CMK (cell line): ENCODE measurements at places on chromosomes 5 and 9.

DNA sequence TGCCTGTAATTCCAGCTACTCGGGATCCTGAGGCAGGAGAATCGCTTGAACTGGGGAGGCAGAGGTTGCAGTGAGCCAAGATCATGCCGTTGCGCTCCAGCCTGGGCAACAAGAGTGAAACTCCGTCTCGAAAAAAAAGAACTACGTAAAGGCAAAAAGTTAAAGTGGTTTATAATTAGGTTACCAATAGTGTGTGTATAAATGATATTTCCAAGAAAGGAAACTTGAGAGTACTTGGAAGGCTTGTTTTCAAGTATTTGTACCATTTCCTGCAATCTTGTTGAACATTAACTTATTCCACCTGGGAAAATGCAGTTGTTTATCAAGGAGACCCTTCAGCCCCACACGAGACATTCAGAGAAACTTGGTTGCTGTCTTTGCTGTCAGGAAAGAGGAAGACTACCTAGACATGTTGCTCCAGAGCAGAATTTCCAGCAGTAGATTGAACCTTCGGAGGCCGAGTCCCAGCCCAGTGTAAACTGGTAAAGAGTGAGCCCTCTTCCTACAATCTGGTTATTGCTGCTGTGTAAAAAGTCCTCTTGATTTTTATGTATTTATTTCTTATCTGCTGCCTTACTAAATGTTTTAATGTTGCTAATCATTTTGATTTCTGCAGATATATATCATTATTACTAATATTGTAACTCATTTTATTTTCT is 30.1 kb downstream of the STXBP1 start:
- DNase-seq, result no peak

- no peak for DNase-seq
Measured at GRCh38 chr5:179860301-179860700, 1.7 kb upstream of the MRNIP start.

- no peak for DNase-seq
Measured at GRCh38 chr5:164119806-164120447, 614.5 kb downstream of the MAT2B start.

GRCh38 chr9:127897193-127897692 is 2.2 kb downstream of the ST6GALNAC6 start:
- no peak for DNase-seq

DNA sequence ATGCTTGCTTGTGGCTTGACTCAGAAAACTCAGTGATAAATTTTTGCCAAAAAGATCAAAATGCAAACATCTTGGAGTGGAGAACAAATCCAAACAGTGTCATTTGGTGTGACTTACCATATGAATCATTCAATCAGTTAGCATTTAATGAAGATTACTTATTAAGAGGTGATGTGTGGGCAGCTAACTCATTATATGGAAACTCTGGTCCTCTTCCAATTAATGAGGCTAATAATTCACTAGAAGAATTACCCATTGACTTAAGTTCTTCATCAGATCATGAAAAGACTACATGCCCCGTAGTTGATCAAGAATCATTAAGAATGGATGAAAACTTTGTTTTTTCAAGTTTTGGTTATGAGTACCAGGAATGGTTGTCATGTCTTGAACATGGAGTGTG is 141.8 kb downstream of the UNC13B start:
- DNase-seq, result no peak

DNA sequence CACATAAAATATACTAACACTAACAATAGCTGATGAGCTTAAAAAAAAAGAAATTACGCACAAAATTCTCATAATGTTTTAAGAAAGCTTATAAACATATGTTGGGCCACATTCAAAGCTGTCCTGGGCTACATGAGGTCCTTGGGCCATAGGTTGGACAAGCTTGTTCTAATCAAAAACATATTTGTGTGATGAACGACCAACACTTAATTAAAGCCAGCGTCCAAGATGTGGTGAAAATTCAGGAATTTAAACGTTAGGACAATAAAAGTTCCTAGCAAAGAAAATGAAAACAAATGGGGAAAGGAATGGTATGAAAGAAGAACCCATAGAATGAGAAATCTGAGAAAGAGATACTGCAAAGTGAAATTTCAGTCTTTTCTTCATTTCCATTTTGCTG is 429.6 kb upstream of the DMAC1 start:
- DNase-seq, result no peak

- DNase-seq, result no peak
Measured at GRCh38 chr5:147454996-147455677, 54.7 kb downstream of the DPYSL3 start.

GRCh38 chr5:123929055-123929474 is 417.1 kb downstream of the CSNK1G3 start:
- no peak for DNase-seq

DNA sequence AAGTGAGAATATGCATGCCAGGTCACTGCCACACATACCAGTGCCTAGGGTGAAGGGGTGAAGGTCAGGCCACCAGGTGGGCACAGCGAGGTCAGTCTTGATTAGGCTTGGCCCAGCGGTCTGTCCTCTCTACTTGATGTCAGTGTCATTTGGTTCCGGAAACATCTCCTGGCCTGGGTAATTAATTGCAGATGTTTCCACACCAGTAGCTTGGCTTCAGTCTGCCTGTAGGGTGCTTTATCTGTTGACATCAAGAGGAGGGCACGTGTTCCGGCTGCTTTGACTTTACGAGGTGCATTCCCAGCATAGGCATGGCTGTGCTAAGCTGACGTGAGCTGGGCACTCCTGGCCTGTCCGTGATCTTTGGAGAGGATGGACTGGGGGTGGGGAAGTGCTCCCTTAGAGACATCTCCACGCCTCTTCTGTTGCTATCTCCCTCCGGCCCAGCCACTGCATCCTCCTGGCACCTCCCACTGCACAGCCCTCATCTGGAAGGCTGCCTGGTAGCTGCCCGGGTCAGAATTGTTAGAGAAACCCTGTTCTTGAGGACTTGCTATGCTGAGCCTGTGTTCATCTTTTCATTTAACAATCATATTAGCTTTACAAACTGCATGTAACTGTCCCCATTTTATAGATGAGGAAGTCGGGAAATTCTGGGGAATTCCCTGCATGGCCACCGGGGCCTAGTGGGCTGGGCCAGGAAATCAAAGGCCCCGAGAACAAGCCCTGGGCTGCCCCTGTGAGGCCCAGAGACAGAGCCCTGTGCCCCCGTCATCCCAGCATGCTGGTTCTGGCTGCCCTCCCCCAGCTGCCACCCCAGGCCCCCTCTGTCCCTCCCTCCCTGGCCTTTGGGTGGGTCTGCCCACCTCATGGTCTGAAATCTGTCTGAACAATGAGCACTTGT is 29.1 kb downstream of the JADE2 start:
- DNase-seq, result no peak

- DNase-seq, result no peak
Measured at GRCh38 chr5:108753331-108753730, 5.6 kb downstream of the FER start.
